HCT116 (cell line): ENCODE measurements at places on chromosomes 5 and 9.

GRCh38 chr9:81456431-81457006, 232.8 kb downstream of the TLE1 start:
- no peak for DNase-seq

DNA sequence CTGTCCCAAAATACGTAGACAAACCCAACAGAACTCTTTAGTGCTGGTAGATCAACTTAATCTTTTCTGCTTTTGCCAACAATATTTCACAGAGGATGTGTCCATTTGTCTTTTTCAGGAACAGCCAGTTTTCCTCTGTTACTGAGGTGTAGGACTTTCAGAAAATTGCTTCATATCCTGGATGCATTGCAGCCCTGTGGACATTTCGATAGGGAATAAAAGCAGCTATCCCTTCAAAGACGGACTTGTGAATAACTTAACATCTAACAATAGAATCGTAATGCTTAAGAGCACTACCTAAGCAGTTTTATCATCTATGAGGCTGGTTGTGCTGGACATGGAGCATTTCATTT, 59.7 kb downstream of the PCSK1 start:
- no peak for DNase-seq

GRCh38 chr9:130462685-130463540, 18.2 kb downstream of the ASS1 start:
- no peak for DNase-seq

DNA sequence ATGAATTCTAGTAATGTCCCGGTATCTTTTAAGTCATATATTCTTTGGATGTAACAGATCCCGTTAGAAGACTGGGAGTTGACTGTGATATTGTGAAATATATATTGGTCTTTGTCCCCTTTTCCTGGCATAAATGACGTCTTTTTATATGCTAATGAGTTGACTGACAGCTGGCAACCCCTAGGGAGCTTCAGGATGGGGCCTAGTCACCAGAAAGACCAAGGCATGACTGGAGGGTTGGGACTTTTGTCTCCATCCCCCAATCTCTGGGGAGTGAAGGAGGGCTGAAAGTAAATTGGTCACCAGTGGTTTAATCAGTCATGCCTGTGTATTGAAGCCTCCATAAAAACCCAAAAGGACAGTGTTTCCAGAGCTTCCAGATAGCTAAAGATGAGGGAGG, 241.6 kb downstream of the PJA2 start:
- no peak for DNase-seq

GRCh38 chr5:31383734-31384133, 148.2 kb downstream of the DROSHA start:
- no peak for DNase-seq

DNA sequence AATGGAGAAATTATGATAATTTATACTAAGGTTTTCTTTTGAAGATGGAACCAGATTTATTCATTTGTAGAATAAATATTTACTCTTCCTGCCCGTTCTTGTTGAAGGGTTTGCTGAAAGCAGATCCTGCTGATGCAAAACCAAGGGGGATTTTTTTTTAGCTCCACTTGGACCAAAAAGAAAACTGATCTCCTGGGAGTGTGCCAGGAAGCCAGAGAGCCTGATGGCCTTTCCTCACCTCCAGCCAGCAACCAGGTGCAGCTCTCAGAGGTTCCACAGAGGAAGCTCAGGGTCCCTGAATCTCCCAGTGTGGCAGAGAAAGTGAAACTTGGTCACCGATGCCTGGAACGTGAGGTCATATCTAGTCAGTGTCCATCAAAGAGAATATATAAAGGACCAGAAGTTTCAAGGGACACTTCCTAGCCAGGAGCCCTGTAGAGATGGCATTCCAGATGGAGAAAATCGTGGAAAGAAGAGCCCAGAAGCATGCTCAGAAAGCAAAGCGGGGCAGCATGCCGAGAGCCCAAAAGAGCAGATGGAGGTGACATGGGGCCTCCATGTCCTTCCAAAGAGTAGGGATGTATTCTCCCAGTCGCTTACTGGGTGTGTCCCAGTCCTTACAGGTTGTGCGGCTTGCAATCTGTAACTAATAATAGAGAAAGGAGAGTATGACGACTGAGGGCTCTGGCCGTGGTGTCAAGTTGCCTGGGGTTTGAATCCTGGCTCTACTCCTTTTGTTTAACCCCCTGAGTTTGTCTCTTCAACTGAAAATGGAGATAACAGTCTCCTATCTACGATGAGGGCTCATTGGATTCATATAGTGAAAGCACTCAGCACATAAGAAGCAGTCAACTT, 12.2 kb downstream of the AFAP1L1 start:
- DNase-seq: no peak

DNA sequence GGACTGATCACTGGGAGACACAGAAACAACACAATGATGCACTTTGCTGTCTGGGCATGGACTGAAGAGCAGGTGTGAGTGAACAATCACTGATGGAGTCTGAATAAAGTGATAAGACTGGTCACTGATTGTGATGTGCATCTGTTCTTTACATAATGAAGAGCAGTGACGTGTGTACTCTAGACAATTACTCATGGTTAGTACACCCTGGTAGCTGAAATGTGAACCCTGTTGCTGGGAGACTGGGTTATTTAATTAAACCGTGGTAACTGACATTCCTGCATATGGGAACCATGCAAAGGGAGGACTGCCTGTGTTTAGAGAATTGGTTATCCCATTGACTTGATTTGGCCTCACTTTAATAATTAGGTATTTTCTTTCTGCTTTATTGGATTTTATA, 202.9 kb downstream of the NR2F1-AS1 start:
- DNase-seq: no peak

DNA sequence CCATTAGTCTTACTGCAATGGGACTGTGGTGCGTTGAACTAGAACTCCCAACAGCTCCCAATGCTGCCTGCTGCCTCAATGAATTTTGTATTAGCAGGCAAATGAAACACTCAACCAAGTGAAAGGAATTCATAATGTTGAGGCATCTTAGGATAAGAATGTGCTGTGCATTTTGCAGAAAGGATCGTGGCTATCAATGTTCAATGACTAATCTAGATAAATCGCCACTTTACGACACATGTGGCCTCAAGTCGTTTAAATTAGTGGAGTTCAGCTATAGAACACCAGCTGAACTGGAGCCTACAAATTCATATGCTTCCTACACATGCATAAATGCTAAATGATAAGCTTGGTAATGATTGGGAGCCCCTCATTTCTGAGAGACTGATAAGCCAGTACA, 318.4 kb downstream of the PSAT1 start:
- DNase-seq: no peak

DNA sequence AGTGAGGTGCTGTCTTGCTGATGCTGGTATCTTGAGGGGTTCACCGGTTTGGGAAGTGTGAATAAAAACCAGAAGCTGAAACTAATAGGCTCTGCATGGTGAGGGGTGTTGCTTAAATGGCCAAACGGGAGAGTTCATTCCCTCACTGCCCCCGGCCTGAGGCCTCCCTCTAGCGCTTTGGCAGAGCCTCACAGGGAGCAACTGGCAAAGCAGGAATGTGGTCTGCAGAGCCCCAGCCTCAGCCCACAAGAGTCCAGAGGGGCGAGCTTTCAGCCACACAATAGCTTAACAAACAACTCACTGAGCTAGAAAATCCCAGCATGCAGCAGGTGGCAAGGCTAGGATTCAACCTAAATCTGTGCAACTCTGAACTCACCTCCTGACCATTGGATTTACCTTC, 234.8 kb downstream of the MED10 start:
- DNase-seq: no peak

DNA sequence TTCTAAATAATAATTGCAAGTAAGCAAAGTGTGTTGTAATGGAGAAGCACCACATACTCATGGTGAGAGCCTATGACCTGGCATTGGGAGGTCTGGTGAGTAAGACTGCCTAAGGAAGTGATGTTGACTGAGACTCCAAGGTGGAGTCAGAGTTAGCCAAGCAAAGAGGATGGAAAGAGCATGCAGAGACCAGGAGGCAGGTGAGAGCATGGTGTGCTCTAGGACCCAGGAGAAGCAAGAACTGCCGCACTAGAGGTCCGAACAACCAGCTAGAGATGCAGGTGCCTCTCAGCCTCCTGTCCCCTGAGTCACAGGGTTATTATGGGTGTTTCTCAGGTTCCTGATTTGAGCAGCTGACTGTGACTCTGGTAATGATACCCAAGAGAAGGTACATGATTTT, 27.3 kb downstream of the ANP32B start:
- DNase-seq: no peak

GRCh38 chr9:85408494-85408893, 333.3 kb downstream of the AGTPBP1 start:
- DNase-seq: no peak

DNA sequence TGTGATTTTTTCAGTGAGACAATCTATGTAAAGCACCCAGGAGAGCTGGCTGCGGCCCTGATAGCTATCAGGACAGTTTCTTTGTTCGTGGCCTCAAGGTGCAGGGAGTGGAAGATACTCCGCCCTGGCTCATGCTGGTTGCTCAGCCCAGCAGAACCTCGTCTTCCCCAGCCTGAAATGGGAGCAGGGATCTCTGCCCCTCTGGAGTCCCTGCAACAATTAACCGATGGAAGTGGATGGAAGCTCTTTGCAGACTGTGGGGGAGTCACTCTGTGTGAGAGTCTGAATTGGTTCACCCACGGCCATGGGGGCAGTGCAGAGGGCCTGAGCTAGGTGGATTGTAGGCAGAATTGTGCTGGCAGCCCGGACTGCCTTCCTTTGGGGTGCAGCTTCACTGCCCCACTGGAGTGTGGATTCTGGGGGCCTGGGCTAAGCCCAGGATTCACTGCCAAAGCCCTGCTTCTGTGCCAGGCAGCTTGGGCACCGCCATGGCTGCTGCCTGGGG, 2.8 kb downstream of the AIF1L start:
- no peak for DNase-seq

DNA sequence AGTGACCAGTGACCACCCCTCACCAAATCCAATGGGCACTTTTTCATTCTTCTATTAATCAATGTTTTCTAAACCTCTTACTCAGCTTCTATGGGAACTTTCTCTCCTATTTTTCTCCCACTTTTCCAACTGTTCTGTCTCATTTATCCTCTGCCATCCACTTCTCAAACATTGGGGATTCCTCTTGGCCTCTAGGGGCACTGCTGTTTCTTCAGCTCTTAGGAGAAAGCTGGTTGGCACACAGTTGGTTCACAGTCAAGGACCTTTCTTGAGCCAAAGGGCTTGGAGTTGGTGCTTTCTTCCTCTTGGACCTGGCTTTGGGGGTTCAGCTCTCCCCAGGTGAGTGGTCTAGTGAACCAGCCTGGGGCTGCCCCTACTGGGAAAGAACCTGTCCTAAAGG, 112.2 kb upstream of the LHFPL2 start:
- no peak for DNase-seq

GRCh38 chr9:131616983-131617604, 71.8 kb downstream of the PRRT1B start:
- no peak for DNase-seq

DNA sequence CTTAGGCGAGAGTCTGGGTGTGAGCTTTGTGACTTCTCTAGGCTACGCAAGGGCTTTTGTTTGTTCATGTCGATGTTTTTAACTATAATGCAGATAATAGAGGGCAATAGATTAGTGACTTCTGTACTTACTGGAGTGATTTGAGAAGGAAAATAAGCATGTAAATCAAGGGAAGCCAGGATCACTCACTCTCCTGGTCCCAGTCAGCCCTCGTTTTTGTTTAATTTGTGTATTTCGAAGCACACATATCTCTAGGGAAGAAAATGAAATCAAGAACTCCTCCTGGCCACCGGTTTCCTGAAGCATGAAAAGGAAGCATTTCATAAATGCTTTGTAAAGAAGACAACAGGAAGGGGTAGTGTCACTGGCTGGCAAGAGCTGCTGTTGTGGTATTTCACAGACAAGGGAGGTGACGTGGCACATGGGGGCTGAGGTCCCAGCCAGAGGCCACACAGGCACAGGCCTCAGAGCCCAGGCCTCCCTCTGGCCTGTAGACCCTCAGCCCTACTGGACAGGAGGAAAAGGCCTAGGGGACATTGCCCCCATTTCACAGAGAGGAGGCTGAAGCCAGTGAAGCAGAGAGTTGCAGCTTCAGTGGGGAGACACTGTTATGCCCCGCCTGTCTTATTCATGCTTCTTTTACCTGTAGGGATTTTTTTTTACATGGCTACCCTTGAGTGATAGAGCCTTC, 34.1 kb downstream of the IRF1 start:
- DNase-seq: no peak

GRCh38 chr9:78000221-78000620, 31.4 kb downstream of the GNAQ start:
- DNase-seq: no peak

DNA sequence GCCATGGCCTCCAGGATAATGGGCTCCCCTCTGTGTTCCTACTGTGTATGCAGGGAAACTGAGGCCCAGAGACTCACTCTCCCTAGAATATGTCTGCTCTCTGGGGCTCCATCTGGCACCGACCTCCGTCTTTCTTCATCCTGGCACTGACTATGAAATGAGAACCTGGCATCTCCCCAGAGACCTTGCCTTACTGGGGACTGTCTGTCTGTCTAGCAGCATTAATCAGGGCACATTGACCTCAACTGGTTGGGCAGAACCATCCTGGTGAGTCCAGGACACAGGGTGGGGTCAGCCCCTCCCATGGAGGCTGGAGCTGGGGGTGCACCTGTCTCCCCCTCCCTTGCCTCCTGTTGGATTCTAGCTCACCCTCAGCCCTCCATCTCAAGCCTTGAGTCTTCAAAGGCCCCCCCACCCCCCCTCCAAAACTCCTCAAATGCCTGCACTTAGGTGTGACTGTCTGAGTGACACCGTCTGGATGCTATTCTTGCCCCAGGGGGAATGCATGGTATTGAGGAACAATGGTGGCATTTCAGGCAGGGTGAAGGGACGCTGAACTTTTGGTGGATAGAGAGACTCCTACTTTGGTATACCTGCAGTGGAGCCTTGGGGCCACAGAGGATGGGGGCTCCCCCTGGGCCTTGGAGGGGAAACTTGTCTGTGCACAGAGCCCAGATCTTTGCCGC, 12.8 kb upstream of the PITX1 start:
- no peak for DNase-seq

DNA sequence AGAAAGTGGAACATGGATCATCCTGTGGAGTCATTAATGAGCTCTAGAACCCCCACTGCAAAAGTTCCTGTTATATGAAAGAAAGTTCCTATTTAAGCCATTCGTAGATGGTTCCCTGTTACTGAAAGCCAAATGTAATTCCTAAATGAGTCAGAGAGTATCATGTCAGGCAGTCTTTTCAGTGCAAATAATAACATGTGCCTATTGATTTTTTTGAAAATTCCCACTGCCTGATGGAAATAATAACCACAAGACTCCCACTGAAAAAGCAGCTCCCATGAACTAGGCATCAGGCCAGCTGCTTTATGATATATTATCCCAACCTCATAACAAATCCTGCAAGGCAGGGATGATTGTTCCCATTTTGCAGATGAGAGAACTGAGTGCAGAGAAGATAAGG, 217.2 kb downstream of the DAB2IP start:
- DNase-seq: no peak

- DNase-seq: no peak
Observed at GRCh38 chr5:372996-373709, 51.6 kb downstream of the AHRR start.

GRCh38 chr5:135139381-135140134, 105.5 kb upstream of the PITX1 start:
- DNase-seq: peak; percentile 73

DNA sequence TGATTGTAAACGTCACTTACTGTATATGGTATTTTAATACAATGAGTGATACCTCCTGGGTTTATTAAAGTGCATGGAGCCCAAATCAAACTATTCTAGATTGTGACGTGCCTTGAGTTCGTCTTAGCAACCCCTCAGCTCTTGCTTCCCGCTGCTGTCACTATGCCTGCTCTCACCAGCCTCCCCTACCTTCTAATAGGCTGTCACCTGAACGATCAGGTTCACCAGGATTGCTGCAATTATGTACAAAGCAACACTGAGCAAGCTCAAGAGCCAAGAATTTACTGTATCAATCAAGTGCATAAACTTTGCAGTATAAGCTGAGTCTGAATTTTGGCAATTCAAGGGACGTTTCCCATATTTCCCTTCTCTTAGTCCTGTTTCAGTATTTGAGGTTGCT, 3.0 kb downstream of the LECT2 start:
- no peak for DNase-seq
